ENCODE measurements at places on chromosomes 4 and X.

DNA sequence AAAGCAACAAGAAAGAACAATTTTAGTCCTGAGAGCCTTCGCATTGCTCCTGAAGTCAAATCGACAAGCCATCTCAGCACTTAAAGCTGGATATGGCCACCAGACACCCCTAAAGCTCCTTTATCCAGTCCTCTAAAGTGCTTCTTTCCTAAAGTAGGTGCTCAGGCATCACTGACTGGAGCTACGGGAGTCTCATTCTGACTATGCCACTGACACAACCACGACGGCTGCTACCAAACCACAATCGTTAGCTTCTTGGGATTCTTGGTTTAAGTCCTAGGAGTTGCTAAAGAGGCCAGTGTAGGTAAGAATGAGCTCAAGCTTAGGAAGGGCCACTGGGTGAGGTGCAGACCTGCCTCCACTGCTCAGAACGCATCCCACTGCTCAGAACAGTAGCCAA, 1.0 kb downstream of the SLC10A6 start:
- no peak for DNase-seq

DNA sequence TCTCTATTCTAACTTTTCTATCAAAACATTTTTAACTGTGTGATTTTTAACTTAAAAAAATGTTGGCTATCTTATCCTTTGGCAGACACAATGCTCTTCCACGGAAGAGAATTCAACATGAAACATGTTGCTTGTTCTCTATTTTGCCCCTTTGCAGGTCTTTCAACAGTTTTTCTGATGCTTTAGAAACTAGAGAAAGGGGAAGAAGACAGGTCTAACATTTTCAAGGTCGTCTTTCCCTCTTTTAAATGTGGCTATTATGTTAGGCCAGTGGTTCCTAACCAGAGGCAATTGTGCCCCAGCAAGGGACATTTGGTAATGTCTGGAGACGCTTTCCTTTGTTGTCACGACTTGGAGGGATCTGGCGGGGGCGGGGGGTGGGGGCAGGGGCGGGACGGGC, 95.0 kb downstream of the SH3KBP1 start:
- no peak for DNase-seq

- DNase-seq = no peak
Measured at GRCh38 chr4:185709802-185710486, 102.0 kb downstream of the SORBS2 start.

DNA sequence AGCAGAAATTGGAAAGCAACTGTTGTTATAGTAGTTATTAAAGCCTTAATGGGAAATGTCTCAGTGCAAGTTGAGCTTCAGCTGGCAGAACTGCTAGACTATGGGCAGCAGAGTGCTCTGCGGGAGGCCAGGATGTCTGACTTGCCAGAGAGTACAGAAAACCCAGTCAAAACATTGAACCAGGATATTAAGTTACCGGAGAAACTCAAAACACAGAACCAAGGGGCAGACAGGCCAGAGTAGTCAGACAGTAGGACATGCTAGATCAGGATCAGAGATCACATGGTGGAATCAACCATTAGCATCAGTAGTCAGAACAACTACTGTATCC, 72.9 kb upstream of the TNIP3 start:
- DNase-seq = no peak

DNA sequence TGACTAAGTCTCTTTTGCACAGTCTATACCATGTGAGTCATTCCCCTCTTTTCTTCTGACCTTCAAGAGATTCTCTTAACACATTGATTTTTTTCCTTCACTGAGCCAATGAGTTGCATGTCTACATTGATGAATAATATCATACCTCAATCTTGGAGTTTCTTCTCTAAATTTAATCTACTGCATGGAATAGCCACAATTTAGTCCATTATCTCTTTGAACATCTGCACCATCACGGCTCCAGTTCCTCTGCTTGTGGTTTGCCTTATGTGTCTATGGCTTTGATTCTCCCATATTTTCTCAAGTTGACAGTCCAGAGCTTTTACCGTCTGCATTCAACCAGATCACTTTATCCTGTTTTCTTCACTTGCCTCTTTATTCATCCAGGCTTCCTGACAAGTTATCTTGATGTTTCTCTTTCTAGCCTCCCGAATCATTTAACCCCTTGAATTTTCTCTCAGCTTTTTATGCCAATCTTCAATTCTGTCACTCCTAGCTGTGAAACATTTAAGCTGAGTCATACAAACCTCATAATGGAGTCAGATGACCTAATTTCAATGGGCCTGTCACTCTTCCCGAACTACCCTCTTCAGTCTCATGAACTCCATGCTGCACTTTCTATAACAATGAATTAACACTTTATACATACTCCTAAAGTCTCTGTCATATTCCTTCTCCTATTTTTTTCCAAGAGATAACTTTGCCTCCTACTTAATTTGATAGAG, 222.3 kb downstream of the CPE start:
- no peak for DNase-seq

DNA sequence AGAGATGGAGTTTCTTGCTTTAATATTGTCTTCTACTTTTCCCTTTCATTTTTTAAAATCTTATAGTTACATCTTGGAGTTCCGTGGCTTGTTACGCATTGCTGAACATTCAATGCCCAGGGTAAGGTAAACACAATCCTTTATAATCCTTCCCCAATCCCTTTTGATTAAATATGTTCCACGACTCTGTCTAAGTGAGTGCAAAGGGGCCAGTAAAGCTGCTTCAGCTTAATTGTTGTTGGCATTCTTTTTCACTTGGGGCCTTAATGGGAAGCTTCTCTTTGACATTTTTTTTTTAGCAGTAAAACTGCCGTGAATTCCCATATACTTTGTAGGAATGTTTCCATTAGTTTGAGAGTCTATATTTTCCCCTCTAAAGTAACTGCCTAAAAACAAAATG, 1028.1 kb downstream of the C4orf33 start:
- no peak for DNase-seq

GRCh38 chr4:26094911-26095310, 180.9 kb downstream of the SMIM20 start:
- DNase-seq = no peak

DNA sequence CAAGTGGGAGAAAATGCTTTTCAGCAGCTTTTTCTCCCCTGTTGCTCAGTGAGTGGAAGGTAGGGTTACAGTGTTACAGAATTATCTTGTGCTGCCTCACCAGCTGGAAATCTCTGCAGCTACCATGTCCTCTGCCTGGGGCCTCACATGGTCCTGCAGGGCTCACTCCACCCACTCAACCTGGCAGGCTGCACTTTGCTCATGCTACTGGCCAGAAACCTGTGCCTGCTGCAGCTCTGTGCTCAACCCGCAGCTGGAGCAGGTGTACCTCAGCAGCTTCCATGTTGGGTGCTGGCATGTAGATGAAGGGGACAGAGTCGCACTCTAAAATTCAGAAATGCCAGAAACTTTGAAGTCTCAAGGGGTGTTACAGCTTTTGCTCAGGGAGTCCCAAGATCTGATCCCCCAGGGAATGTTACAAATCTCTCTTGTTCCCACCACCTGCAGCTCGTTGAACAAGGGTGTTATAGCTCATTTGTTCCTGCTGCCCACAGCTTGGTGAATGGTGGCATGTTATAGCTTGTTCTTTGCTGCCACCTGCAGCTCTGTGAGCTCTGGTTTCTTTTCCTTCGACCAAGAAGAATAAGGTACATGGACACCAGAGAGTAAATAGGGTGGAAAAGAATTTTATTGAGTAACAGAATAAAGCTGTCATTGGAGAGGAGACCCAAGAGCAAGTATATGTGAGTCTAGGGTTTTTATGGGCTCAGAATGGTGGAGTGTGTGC, 845.8 kb downstream of the TECRL start:
- no peak for DNase-seq

DNA sequence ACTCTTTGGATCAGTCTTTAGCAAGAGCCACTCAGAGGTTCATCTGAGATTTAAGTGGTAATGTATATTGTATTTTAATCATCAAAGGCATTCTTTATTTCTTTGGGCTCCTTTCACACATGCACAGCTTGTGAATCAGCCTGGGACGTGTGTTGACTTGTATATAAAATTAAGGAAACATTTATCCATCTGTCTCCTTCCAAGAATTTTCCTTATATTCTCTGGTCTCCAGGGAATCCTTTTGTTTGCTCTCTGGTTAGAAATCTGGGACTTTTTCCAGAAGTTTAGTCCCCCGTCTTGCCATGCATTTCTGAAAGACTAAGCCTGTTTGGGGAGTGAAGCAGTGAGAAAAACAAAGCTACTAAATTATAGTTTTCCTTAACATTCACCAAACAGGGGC, 212.3 kb downstream of the DCAF12L2 start:
- no peak for DNase-seq

- DNase-seq = no peak
Measured at GRCh38 chr4:6437826-6438238, 34.6 kb downstream of the PPP2R2C start.

DNA sequence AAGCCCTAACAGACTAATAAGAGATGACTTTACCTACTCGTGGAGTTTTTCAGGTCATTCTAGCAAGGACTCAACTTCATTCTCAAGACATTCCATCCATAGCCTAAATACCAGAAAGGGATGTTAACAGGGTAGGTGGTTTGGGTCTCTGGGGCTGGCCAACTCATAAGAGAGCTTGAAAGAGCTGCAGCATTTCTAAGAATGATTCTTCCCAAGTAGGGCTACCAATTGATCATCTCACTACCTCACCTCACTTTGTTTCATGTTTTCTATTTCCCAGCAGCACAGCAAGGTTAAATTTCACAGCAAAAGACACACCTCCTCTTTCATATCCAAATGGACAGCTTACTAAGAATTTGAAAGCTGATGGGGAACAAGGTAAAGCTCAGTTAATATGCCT, 614.8 kb upstream of the DIPK2B start:
- no peak for DNase-seq

- DNase-seq = no peak
Measured at GRCh38 chrX:153400146-153401132, 711 bp downstream of the PNMA6E start.

DNA sequence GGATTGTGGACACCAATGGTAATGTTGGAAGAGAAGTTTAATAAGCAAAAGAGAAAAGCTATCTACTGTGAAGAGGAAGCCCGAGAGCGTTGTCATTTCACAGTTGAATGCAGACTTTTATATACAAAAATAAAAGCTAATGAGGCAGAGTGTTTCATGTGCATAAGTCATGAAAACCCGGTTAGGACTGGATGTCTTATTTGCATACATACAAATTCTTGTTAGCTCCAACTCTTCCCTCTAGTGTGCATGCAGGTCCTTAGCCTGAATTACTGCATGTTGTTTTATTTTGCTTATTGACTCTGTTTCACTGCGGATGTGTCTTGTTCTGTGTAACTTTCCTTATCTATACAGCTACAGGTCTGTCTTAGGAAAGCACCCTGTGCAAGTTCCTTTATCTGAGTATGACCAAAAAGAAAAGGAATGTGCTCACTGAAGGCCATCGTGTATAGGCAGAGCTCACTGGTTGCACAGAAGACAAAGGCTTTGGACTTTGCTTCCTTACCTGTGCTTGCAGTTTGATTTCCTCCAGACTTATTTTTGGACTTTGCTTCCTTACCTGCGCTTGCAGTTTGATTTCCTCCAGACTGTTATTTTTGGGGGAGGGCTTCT, 25.1 kb upstream of the UGT2B11 start:
- DNase-seq = no peak

GRCh38 chr4:67229148-67229547, 316.2 kb downstream of the CENPC start:
- no peak for DNase-seq

GRCh38 chrX:11131146-11131545, 20.0 kb downstream of the HCCS start:
- DNase-seq = no peak

DNA sequence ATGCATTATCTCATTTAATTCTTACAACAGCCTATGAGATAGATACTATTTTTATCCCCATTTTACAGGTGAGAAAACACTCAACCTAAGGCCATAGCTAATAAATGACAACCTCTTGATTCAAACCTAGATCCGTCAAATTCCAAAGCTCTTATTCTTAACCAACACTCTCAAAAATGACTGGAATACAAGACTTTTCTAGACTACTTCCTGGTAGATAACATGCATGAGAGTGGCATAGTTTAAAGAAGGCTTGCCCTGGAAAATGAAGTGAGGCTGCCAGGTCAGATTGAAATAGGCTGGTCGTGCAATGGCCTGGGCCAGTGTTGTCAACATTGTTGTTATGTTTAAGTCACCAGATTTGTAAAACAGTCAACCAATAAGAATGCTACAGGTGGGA, 86.6 kb downstream of the DNAAF6 start:
- DNase-seq = no peak

GRCh38 chrX:131741103-131741581, 197.3 kb downstream of the OR13H1 start:
- no peak for DNase-seq

DNA sequence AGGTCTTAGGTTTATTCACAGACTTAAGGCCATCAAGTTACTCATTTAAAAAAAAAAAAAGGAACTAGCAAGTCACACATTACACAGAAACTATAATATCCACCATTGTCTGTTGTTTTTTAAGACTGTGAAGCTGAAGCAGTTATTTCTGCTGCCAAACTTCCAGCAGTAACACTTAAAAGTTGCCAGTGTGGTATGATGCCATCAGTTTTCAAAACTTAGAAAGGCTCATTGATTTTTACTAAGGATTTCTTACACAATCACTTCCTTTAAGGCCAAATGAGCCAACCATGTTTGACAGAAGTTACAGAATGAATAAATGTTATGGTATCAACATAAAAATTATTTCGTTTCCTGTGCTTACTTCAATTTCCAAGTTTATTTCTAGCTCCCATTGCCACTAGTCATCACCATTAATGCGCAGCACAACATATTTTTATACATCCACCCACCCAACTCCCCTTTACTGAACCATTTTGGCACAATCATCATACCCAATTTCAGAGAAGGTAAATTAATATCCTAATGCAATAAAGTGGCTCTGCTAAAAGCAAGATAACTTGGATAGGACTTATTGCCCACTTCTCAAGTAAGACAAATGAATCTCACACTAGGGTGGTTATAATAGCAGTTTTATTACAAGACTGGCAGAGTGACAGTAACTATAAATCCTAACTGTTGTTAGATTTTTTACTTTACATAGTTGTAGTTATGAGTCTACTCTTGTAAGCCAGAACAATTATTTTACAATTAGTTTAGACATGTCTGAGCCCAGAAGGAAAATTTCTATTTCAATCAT, 13.1 kb downstream of the PDGFC start:
- DNase-seq = no peak

Data from GDM1 (cell line).